ENCODE measurements at places on chromosomes 16 and 17.

- no peak for DNase-seq
Observed at GRCh38 chr17:59010026-59010425, 96.7 kb downstream of the TRIM37 start.

GRCh38 chr17:43740541-43740940 is 18.1 kb downstream of the SOST start:
- no peak for DNase-seq

DNA sequence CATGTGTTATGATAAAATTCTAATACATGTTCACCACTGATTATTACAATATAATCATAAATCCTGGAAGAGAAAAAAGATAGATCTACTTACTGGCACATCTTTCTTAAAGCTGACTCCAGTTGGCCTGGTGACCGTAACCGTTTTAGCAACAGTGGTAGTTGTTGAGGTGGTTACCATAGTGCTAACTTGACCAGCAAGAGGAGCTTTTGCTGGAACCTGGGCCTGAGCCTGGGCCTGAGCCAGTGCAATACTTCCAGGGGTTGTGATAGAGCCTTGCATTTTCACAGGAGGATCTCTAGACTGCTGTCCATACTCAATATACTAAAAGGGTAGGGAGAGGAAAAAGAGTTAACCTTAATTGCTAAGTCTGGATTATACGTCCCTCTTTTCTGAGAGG is 36.2 kb downstream of the SETD6 start:
- no peak for DNase-seq

- no peak for DNase-seq
Observed at GRCh38 chr17:27088767-27089078, 205.2 kb upstream of the WSB1 start.

- no peak for DNase-seq
Observed at GRCh38 chr17:4872786-4873185, 26.6 kb upstream of the C17orf107 start.
